ENCODE measurements at places on chromosomes 16 and 17.

DNA sequence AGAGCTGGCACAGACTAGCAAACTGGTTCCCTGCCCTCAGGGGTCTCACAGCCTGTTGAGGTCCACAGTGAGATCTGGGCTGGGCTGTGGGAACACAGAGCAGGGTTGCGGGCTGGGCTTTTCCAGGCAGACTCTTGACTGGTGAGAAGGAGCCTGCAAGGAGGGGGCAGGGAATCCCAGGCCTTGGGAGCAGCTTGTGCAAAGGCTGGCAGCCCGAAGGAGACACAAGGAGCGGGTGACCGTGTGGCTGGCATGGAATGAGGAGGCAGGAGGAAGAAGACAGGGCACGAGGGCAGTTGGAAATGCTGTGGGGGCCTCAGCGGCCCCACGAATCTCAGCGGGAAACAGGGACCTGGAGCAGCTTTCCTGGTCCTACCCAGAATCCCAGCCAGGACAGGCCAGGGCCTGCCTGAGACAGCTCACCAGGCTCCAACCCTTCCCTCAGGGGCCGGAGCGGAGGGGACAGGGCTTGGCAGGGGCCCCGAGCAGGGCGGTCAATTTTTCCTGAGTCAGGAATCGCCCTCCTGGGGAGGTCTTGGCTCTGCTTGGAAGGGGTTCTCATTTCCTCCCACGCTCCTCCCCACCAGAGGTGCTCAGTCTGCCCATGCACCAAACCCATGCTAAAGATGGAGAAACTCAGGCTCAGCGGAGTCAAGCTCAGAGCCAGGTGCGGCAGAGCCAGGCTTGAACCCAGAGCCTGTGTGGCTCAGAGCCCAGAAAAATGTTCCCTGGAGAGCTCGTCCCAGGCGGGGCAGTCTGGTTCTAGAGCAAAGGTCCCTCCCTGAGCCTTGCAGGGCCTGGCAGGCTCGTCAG is 9.2 kb upstream of the SNN start:
- no peak for DNase-seq

GRCh38 chr16:23691483-23692189 is 12.9 kb downstream of the PLK1 start:
- no peak for DNase-seq

- no peak for DNase-seq
Measured at GRCh38 chr17:69900829-69901228, 174.2 kb upstream of the KCNJ16 start.

DNA sequence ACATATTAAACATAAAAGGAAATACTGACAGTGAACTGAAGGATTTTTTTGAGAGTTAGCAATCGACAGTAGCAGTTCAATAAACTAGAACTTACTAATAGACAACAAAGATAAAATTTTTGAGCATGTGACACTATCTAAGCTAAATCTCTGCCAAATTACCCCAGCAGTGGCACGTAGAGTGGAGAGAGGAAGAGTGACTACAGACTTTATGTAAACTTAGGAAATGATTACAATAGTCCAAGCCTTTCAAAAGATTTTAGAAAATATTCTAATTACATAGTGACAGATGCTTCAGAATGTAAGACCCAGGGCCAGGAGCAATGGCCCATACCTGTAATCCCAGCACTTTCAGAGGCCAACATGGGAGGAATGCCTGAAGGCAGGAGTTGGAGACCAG is 52.4 kb downstream of the CFDP1 start:
- DNase-seq = no peak

- no peak for DNase-seq
Measured at GRCh38 chr16:86374603-86375130, 135.7 kb upstream of the FOXF1 start.

GRCh38 chr17:68019336-68019674 is 16.2 kb upstream of the KPNA2 start:
- DNase-seq = no peak

DNA sequence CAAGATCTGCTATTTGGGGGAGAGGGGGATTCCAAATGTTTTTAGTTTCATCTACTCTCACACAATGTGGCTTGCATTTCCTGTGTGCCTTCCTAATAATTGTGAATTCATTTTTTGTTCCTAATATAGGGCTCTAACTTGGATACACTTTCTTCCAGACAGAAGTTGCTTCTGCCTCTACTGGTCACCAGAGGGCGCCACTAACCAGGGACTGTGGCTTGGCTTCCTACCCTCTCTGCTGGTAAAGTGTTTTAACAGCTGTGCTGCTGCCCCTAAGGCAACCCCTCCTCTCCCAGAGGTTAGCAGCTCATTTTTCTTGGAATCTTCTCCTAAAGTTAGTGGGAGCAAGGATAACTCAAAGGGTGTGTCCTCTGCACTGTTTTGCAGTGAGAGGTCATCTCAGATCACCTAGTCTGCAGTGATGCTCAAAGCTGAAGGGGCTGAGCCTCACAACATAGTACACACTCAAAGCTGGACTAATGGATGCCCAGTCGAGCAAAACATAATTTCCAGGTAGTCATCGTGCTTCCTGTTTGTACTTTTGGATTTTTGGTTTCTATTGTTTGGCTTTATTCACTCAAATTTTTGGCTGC is 5.0 kb upstream of the PRSS54 start:
- DNase-seq = no peak

DNA sequence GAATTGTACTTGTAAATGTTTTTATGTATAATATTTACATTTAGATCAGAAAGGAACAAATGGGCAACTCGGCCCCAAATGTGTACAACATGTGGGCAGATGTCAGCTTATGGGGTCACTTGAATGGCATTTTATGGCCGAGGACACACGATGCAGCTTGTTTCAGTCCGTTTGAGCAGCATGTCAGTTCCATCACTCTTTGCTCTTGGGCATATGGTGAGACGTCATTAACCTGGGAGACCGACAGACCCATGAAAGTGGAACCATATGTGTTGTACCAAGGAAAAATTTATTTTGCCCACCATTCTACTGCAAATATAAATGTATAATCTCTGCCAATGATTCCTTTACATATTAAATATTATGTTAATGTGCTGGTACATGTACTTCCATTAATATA is 561.9 kb upstream of the SOX9 start:
- DNase-seq = no peak

- peak; percentile 26 for DNase-seq
Measured at GRCh38 chr17:15942207-15942833, 2.6 kb upstream of the ADORA2B start.

- DNase-seq = no peak
Measured at GRCh38 chr17:78836420-78837021, 4.1 kb downstream of the USP36 start.

DNA sequence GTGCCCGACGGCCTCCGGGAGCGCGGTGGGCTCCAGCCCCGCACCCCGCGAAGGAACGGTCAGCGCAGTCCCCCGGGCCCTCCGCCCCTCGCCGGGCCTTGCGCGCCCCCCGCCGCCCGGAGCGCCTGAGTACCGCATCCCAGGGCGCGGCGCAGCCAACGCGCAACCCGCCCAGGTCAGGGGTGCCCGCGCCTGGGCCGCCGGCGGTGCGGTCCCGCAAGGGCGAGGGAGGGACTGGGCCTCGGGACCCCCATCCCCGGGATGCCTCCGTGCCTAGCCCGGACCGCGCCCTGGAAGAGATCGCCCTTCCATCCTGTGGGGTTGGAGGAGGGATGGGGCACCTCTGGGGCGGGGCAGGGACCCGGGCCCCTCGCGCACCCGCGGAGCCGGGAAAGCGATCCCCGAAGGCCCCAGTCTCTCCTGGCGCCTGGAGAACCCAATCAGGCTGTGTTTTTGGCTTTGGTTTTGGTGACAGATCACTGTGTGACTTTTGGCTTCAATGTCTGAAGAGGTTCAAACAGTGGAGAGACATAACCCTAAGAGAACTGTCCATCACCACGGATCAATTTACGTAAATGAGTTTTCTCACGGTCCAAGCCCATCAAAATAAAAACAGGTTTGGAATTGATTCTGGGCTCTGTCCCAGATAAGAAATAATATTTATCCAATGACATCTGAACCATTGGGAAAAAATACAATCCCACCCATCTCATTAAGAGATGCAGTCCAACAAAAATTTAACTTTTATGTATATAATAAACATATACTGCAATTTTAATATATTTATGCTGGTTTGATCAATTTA is 17.8 kb downstream of the ENPP7 start:
- no peak for DNase-seq

GRCh38 chr16:3101841-3102470 is 2.9 kb upstream of the ZSCAN10 start:
- peak; percentile 29 for DNase-seq

GRCh38 chr17:79948945-79949655 is 86.6 kb downstream of the TBC1D16 start:
- DNase-seq = no peak

GRCh38 chr17:72063756-72064450 is 56.9 kb upstream of the SOX9 start:
- no peak for DNase-seq

GRCh38 chr17:5672141-5672540 is 87.8 kb upstream of the NLRP1 start:
- no peak for DNase-seq

DNA sequence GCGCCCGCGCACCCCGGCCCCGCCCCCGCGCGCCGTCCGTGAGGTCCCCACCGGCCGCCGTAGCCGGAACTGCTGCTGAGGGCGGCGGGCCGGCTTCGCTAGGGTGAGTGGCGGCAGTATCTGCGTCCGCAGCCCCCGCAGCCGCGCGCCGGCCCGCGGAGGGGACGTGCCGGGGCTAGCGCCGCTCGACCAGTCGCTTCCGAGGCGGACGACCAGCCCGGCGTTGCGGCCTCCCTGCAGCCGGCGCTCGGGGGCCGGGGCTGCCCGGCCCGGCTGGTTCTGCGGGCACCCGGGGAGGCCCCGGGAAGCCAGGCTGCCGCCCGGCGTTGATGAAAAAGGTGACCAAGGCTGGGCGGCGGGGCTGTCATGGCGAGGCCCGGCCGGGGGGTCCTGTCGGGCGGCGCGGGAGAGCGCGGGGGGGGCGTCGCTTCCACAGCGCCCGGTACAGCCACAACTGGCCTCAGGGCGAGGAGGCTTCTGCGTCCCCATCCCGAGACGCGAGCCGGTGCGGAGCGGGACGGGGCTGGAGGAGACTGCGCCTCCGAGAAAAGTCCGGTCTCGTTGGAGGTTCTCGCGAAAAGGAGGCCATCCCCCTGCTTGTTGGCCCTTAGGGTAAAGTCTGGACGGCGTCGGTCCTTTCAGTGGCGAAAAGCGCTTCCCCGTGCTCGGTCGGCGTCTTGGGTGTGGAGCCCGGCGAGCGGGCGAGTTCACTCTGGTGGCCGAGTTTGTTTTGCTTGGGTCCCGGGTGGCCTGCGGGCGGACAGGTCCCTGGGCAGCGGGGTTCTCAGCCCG is at the start of gene CRAMP1:
CRAMP1 (plus strand) TSS at position 41 of the 792 bp plus-strand sequence. CDS start 2,280 bp downstream, outside the sequence.
- DNase-seq = no peak

DNA sequence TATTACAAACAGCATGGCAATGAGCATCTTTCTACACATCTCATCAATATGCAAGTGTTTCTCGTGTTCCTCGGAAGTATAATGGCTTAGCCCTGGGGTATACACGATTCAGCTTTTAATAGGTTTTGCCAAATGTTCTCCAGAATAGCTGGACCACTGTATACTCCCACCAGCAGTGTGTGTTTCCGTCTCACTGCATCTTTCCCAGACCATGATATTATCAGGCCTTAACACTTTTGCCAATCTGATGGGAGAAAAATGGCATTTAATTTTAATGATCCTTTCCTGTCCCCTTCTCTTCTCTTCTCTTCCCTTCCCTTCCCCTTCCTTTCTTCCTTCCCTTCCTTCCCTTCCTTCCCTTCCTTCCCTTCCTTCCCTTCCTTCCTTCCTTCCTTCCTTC is 30.8 kb downstream of the PRKCB start:
- DNase-seq = no peak

DNA sequence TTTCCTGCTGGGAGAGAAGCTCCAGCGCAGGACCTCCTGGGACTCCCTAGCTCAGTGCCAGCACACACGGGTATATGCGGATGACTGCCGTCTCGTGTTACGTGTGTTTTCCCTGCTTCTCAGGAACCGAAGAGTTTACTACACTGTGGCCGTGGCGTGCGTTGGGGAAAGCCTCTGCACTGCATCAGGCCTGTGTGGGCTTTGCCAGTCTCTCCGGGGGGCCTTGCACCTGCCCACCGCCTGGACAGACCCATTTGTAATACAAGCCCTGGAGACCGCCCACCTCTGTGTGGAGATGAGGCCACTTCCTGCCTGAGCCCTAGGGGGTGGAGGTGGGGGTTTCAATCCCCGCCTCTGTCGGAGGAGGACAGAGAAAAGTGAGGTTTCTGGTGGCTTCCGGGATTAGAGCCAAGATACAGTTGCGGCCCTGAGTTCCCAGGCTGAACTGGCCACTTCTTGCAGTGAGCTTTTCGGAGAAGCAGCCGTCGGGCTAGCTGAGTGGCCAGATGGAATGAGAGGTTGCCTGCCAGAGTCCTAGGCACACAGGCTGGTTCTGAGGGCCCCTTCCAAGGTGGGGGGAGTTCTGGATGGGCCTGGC is 43.4 kb upstream of the GSE1 start:
- DNase-seq = no peak

DNA sequence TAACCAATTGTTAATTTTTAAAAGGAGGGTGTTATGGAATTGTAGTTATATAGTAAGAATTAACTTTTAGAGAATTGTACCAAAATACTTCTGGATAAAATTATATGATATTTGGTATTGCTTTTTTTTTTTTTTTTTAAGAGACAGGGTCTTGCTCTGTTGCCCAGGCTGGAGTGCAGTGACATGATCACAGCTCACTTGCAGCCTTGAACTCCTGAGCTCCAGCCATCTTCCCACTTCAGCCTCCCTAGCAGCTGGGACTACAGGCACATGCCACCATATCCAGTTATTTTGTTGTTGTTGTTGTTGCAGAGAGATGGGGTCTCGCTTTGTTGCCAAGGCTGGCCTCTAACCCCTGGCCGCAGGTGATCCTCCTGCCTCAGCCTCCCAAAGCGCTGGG is 8.5 kb downstream of the ARSG start:
- DNase-seq = no peak

DNA sequence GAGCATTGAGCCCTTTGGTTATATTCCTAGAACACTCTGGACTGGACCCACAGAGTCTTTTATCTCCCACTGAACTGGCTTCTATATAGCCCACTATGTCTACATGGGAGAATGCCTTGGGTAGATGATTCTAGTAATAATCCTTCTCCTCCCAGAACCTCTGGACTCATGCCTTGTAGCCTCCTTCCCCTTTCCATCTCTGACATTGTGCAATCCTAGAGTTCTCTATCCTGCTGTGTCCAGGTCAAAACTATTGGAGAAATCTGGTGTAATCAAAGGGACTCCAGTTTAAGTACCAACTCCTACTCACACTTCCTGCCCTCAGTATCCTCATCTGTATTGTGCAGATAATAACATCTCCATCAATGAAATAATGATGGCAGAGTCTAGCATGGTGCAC is 9.1 kb downstream of the RCVRN start:
- no peak for DNase-seq

- DNase-seq = no peak
Measured at GRCh38 chr17:19703828-19704613, 12.4 kb downstream of the SLC47A2 start.

GRCh38 chr17:64240741-64241347 is 22.2 kb downstream of the TEX2 start:
- no peak for DNase-seq

All from GDM1 (cell line).